Aorta (tissue), 5 donors: ENCODE measurements at places on chromosomes 1 and 21. TPM values are rescaled to one million over a fixed set of nuclear protein-coding genes. Genes with fewer than 3 reads are reported as not detected.

HSF2BP gene
- not detected for total RNA-seq

PPP1R12B gene
- 1,102 TPM for total RNA-seq

TNNI3K gene
- 2.8 TPM for total RNA-seq

SH2D1B gene
- 0.45 TPM for total RNA-seq

WRAP73 gene
- 17.4 TPM for total RNA-seq

KCND3 gene
- 21.2 TPM for total RNA-seq

GNG12 gene
- total RNA-seq = 123 TPM

ACBD6 gene
- total RNA-seq = 32.1 TPM

ZNF678 gene
- total RNA-seq = 7.2 TPM

TNFAIP8L2 gene
- 4.1 TPM for total RNA-seq

PRDM16 gene
- 80.7 TPM for total RNA-seq

LCE1C gene
- total RNA-seq = not detected

TFF2 gene
- total RNA-seq = not detected

GRCh38 chr1:38336961-38337360, 290.4 kb upstream of the POU3F1 start:
- no peak for DNase-seq

DNA sequence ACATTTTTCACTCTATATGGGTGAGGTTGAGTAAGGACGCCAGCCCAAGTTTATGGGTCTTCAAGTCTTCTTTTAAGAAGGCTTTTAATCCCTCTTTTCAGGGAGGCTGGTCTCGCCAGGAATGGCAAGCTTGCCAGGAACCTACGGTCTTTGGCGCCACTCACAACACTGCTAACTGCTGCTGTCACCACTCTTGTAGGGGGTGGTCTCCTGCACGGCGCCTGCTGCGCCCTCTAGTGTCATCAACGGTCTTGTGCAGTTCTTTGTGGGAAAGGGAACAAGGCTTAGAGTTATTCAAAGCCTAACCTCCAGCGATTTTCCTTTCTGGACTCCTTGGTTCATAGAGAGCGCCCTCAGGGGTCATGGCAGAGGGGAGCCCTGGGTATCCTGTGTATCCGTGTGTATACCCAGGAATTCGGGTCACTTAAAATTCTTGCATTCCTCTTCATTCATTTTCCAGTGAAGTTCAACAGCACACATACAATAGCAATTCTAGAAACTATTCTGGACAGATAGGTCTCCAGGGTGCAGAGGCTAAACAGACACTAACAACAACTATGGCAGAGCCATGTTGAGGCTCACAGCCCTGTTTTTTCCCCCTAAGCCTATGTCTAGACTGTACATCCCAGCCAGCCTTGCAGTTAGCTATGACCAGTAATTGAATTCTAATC, 392.8 kb upstream of the CAMK1G start:
- peak; percentile 62 for DNase-seq

GRCh38 chr1:188668083-188668482, 1809.6 kb downstream of the BRINP3 start:
- DNase-seq = no peak

DNA sequence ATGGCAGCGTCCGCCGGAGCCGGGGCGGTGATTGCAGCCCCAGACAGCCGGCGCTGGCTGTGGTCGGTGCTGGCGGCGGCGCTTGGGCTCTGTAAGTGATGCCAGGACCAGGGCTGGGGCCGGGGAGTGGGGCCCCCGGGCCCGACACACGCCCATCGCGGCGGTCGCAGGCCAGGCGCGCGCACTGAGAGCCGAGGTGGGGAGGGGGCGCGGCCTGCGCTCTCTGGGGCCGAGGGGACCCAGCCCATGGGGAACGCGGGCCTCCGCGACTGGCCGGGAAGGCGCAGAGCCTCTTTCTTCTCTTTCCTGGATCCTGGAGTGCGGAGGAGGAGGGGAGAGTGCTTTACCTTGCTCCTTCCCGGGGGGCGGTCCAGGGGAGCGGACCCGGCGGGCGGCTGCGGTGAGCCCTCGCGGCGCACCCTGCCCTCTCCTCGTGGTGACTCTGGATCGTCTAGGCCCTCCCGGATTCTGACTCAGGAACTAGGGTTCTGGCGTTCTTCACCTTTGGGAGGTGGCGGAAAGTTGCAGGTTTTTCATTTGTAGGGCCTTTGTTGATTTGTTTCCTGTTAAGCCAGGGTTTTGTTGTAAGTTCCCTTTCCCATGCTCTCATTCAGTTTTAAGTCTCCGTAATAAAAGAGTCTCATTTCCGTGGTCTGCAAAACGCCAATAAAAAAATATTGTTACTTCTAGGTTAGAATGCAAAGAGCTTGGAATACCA, 529 bp downstream of the MPZL1 start:
- DNase-seq = no peak

DNA sequence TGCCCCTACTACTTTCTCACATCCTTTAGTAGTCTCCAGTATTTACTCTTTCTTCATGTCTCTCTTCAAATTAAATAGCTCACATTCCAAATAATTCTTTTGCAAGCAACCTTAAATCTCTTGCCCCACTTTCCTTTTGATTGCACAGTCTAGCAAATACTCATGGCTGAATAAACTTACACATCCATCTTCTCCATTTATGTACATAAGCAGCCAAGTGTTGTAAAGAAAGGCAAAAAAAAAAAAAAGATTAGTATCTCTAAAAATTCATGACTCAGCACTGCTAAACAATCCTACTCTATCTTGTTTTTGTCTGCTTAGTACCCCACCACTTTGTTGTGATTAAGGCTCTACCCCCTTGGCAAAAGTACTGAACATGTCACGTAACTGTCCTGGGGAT, 42.6 kb downstream of the F13B start:
- no peak for DNase-seq

DNA sequence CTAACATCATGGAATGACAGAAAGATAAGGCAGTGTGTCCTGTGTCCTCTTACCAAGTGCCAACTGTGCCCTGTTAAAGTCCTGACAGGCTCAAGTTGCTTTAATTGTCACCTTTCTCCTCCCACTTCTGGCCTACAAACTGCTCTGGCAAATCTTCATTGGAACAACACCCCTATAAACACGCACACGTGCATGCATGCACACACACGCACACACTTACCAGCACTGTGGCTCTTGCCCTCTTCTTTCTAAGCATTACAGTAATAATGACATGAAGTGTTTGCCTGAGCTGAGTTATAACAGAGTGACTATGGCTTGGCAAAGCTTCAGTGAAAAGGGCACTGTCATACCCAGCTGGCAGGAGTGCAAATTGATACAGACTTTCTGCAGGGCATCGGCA, 82.3 kb upstream of the SYT6 start:
- no peak for DNase-seq

- no peak for DNase-seq
Observed at GRCh38 chr1:214271174-214271858, 9.6 kb upstream of the SMYD2 start.

- DNase-seq = no peak
Observed at GRCh38 chr1:47208374-47208850, 18.6 kb upstream of the PDZK1IP1 start.

GRCh38 chr1:210616356-210616755, 287.7 kb downstream of the HHAT start:
- DNase-seq = no peak

GRCh38 chr1:212283741-212284140, 1.5 kb upstream of the PPP2R5A start:
- DNase-seq = no peak

DNA sequence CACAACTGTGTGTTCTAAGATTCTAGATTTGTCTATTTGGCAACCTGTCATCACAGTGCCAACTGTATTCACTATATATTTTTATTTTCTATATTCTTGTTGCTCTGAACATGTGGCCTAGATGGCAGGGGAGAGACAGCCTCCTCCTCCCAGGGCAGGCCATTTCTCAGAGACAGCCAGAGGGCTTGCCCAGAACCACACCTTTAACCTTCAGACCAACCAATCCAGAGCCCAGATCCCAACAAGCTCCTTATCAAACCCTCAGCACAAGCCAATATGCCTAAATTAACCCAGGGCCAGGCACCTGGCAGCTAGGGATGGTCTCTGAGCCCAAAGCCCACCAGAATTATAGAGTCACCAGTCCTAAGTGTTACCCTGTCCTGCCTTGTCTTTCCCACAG, 19.3 kb downstream of the TRIM11 start:
- no peak for DNase-seq

GRCh38 chr1:95039360-95040031, 33.3 kb downstream of the ALG14 start:
- DNase-seq = no peak

- DNase-seq = no peak
Observed at GRCh38 chr1:171405391-171405714, 80.0 kb upstream of the PRRC2C start.

DNA sequence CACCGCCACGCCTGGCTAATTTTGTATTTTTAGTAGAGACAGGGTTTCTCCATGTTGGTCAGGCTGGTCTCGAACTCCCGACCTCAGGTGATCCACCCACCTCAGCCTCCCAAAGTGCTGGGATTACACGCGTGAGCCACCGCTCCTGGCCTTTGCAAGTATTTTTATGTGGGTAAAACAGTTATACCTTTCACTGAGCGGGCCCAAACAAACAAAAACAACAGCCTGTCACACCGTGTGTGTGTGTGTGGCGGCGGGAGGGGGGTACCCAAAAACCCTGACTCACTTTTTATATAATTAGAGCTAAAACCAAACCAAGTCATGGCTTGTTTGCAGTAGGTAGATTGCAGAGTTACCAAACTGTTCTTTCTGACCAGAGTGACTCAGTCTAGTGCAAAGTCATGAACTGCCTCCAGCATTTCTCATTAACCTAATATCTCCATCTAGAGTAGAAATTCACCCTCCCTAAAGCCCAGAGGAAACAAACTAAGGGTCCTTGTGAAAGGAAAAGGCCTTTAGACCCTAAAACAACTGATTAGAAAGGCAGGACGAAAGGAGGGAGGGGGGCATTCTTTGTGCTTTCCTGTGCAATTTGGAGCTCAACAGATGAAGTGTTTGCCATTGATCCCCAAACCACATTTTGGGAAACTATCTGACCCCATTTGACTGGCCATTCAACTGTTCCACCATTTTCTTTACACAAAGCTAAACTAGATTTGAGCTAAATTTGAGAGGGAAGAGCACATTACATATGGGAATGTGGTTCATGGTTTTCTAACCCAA, 181.0 kb downstream of the DHRS3 start:
- no peak for DNase-seq

DNA sequence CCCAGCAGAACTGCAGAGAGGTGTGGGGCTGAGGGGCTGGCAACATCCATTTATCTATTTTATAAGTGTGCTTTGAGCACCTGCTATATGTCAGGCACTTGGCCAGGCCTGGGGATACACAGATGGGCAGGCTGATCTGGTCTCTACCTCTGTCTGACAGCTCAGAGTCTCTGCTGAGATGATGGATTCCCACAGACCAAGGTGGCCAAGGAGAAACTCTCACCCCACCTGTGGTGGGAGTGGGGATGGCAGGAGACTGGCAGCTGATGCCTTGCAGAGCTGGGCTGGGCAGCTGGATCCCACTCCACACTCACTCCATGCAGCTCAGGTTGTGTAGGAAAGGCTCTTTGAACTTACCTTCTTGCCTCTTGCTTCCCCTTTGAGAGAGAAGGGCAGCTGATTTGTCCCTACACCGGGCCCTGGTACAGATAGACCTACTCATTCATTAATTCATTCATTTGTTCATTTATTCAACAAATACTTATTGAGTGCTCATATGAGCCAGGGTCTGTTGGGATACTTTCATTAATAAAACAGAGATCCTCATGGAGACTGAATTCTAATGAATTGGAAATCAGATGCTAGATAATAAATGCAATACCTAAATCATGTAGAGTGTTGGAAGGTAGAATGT, 9.0 kb downstream of the ADORA1 start:
- no peak for DNase-seq

GRCh38 chr1:93616996-93617669, 64.5 kb downstream of the BCAR3 start:
- DNase-seq = peak; percentile 84

DNA sequence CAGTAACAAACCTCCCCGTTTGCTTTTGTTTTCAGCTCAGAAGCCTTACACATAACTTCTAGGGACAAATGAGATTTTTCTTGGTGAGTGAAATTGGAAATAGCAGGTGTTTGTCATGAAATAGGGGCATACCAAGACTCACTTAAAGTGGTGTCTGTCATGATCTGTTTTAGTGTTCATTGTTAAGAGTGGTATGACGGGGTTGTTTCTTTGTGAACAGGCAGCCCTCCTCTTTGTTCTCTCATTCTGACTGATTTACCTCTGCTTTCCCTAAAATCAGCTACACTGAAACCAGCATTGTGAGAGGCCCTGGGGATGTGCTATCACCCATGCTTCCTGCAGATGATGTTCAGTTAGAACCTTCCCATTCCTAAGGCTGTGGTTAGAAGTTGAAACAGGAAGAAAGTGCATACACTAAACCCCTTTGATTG, 2.5 kb upstream of the ERO1B start:
- DNase-seq = no peak

DNA sequence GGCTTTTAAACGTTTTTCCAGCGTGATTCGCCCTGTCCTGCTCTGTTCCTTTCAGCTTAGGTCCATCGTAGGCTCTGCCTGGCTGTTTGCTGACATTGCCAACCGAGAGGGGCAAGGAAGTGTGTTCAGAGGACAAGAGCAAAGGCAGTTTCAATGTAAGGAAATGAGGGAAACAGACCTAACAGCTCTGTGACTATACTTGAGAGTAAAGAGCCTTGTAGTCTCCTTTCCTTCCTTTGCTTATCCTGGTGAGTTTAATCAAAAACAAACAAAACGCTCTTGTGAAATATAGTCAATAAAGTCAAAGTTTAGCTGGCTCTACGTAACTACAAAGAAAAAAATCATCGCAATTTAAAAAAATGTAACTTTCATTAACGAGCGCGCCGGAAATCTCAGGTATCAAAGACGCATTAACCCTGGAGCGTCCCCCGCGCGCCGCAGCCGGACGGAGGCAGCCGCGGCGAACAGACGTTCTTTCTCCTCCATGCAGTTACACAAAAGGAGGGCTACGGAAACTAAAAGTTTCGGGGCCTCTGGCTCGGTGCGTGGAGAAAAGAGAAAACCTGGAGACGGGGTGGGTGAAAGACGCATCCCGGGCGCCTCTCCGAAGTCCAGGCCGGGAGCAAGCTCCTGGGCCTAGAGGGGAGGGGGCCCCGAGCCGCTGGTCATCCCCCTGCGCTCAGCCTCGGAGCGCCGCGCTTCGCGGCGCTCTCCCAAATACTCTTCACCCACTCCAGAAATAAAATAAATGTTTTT, 617 bp upstream of the ADGRL2 start:
- peak; percentile 65 for DNase-seq

DNA sequence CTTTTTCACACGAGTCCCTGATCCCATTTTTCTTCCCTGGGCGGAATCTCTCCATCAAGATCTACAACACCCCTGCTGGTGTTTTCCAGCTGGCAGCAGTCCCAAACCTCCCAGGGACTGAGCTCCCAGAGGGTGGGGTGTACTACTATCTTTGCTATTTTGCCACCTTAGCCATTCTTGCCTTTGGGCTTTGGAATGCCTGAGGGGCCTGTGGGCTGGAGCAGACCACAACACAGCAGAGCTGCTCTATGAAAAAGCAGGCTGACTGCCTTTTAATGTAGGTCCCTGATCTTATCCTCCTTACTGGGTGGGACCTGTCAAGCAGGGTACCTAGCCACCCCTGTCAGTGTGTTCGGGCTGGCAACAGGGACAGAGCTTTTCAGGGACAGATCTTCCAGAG, 91.9 kb downstream of the KCNT2 start:
- no peak for DNase-seq

GRCh38 chr1:225608014-225608796, 44.7 kb downstream of the ENAH start:
- no peak for DNase-seq
